Sigmoid colon (tissue), 7 donors: ENCODE measurements at places on chromosomes 6 and 20. TPM values are rescaled to one million over a fixed set of nuclear protein-coding genes. Genes with fewer than 3 reads are reported as not detected.

DNA sequence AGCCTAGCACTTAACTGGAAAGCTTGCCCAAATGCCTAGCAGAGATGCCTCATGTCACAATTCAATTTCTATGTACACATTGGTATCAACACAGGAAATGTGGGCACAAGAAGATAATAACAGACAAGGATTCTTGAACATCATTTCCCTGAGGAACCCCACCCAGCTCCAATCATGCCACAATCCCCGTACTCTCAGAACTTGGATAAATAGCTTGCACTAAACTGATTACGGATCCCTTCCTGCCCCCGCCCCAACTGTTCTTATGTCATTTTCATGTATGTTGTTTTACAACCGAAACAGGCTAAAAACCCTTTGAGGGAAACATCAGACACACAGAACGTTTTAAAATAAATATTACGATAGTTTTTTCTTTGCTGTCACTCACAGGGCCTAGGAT, 87.1 kb downstream of the BACH2 start:
- DNase-seq, result no peak

UNC5CL gene
- 0.36 TPM for total RNA-seq

PPP1R3G gene
- total RNA-seq, result 2.0 TPM

REM1 gene
- 3.8 TPM for total RNA-seq

DNA sequence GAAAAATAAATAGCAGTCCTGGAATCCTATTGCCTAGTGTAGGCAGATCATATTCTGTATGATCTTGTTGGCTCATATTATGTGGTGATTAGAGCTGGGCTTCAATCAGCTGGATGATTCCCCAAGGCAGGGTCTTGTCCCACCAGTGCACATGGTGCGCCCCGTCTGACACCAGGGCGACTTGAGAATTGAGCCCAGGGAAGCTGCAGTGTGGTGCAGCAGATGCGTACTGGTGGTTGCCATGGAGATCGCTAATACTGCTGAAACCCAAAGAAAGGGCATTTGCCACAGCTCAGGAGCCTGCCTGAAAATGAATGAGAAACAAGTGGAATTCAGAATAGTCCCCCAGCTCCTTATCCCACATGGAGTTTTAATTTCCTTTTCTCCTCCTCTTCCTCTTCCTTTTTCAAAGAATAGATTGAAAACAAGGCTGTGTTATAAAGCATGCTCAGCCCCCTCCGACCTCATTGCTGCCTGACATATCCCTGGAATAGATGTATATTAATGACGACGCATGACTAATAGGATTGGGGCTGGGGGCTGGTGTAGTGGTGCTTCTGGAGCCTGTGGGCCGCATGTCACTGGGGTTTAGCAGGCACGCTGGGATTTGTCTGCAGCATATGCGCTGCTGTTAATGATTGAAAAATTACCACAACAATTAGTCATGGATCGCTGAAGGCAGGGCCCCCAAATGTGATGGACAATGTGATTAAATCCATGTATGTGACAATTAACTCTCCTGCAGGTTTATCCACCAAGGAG, 210.5 kb downstream of the FARS2 start:
- no peak for DNase-seq

DNA sequence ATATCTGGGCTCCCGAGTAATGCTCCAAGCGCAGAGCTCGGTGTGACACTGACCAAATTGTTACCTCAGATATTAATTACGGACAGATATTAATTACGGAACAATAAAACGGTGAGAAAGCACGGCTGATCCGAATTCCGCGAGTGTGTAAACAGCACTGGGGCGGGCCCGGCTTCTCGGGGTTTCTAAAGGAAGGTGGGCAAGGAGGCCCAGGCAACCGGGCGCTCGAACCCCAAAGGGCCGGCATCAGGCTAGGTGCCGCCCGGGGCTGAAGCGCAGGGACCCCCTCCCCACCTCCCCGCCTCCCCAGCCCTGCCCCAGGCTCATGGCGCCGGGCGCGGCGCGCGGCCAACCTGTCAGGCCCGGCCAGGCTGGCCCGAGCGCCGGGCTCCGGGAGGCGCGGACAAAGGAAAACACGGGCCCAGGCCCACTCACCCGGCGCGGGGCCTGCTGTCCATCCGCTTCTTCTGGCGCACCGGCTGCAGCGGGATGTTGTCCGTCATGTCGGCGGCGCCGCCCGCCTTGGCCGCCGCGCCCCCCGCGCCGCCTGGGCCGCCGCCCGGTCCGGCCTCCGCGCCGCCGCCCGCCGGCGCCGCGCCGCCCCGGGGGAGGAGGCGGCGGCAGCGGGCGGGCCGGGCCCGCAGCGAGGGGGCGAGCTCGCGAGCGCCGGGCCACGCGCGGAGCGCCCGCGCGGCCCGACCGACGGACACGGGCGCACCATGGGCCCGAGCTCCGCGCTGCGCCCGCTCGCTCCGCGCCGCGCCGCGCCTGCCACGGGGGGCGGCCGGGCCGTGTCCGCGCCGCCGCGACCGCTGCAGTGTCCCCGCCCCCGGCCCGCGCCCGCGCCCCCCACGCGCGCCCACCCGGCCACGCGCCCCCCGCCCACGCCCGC, at the start of gene ATP9A:
TSS of gene ATP9A (minus strand) at position 524 of the 892 bp plus-strand sequence. CDS start at position 503, 21 bp downstream.
- DNase-seq, result peak; percentile 69

CLPSL2 gene
- total RNA-seq, result not detected

BPI gene
- total RNA-seq, result not detected

TXLNB gene
- 3.0 TPM for total RNA-seq

SIRPD gene
- total RNA-seq, result not detected
